ENCODE measurements at places on chromosomes 13 and 19.

GRCh38 chr13:109150696-109151095, 521.3 kb downstream of the MYO16 start:
- DNase-seq, result no peak

GRCh38 chr19:13839938-13840304, 37.0 kb upstream of the NANOS3 start:
- no peak for DNase-seq

GRCh38 chr13:78420814-78421213, 182.5 kb downstream of the POU4F1 start:
- DNase-seq, result no peak

GRCh38 chr19:50819636-50820035, 4.0 kb downstream of the KLK1 start:
- DNase-seq, result no peak

- DNase-seq, result no peak
Observed at GRCh38 chr13:113898391-113898790, 34.5 kb upstream of the GAS6 start.

GRCh38 chr19:56596676-56597075, 1.6 kb downstream of the ZNF71 start:
- no peak for DNase-seq

- no peak for DNase-seq
Observed at GRCh38 chr13:101401196-101401595, 15.1 kb downstream of the NALCN start.

All from NCI-H526 treated with DMSO at 0.1 percent for 48 hours (cell line).